Stimulated activated CD8-positive, alpha-beta memory T cell treated with anti-CD3 and anti-CD28 coated beads, Interleukin-15, amount 100 ng/mL, for 48 hours (primary cell): ENCODE measurements at places on chromosomes 4 and X.

- no peak for DNase-seq
Measured at GRCh38 chr4:78634011-78634664, 82.6 kb downstream of the ANXA3 start.

DNA sequence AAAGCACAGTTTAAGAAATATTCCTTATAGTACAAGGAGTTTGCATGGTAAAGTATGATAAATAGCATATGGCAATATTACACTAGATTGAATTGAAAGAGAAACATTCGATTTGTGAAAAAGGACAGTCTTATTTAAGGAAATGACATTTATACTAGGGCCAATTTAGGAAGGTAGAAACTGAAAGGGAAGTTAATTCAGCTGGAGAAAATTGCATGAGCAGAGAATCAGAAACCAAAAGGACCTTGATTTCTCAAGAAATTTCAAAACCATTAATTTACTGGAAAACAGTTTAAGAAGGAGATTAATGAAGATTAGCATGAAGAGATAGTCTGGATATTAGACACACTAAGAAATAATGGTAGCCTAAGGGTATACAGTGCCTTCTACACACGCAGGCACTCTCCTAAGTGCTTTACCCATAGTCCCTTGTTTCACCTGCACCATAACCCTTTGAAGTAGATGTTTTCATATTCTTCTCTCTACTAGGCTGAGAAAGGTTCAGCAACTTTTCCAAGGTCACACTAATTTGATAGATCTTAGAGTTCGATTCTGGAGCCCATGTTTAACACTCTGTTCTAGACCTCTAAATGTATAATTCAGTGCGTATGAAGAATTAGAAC, 259.1 kb upstream of the SLIT2 start:
- no peak for DNase-seq

DNA sequence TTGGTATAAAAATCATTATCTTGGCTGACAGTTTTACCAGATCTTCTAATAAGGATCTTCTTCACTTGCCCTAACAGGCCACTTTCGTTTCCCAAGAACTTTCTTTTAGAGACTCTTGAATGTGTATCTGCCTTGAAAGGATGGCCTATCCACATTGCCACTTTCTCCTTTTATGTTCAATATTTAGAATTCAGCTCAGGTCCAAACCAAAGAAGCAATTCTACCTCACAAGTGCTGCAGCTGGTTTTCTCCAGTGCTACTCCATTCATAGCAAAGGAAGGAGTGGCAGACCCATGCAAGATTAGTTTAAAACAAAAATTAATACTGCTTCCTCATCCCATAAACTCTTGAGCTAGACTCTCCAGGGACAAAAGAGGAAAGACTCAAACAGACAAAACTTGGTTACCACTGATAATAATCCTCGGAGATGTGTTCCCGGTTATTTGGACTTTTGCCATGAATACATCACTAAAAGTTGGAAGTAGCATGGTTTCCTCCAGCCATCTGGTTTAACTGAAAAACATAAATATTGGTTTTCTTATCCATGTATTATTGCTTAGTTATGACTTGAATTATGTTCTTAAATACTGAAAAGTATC, 401.8 kb downstream of the PABPC4L start:
- no peak for DNase-seq

DNA sequence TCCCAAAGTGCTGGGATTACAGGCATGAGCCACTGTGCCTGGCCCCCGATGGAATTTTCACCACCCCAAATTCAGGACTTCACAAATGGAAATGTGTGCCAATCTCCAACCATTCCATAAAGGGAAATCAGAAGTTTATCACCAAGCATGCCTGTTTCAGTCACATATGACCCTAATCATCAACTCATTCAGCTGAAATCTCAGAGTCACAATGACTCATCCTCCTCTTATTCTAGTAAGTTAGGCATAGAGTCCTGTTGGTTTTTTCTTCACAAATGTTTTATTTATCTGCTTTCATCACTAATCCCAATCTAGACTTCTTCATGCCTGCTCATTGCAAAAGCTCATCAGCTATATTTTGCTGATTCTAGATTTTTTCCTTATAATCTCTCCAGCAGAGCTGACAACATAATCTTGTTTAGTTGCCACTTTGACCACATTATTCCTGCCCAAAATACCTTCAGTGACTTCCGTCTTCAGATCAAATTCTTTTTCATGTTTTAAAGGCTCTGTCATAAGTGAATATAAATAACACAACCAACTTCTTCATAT, 83.3 kb downstream of the SLC7A11 start:
- no peak for DNase-seq

GRCh38 chr4:141413366-141413765, 192.7 kb downstream of the ZNF330 start:
- no peak for DNase-seq

GRCh38 chr4:148311526-148311925, 130.7 kb downstream of the NR3C2 start:
- no peak for DNase-seq

DNA sequence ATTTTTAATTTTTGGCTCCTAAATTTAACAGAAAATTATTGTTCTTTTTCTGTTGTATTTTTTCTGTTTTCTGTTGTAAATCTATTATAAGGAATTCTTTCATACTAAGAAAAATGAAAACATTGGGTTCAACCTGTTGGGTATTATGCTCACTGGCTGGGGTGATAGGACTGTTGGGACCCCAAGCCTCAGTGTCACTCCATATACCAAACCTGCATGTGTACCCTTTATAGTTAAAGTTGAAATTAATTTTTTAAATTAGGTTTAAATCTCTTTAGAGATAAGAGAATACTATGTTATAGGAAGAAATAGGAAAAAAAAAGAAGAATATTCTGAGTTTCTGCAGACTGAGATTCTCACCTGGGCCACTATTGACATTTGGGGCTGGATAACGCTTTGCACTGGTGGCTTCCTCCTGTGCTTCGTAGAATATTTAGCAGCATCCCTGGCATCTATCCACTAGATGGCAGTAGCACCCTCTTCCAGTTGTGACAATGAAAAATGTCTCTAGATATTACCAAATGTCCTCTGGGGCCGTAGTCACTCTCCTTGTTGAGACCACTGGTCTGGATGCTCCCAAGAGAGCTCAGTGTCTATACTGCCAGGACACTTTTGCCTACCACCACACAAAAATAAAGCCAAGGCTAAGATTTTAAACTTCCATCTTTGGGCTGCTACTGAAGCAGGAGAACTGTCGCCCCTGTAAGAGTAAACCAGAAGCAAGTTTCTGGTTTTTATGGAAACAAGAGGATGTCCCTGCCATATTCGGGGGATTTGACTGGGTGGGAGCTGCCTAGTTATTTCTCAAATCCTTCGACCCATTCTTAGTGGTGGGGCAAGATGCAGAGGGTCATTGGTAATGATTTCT, 22.4 kb upstream of the CLTRN start:
- DNase-seq = no peak

- DNase-seq = no peak
Measured at GRCh38 chr4:113657586-113658233, 103.8 kb downstream of the CAMK2D start.

DNA sequence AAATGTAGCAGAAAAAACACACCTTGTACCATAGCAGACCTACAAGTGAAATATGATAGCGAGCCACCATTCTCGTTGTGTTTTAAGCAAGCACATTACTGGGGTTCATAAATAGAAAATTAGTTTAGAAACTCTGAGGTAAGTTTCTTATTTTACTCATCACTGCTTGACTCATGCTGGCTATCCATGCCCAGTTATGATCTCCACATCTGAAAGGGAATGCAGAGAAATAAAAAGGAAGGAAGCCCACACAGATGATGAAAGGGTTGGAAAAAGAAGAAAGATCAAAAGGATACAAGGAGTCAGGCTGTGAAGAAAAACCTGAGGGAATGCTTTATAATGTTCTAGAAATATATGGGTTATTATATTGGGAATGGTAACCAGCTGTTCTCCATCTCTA, 54.5 kb downstream of the CAMK2D start:
- DNase-seq = no peak

- no peak for DNase-seq
Measured at GRCh38 chrX:1020634-1021166, 191.7 kb downstream of the CRLF2 start.

- no peak for DNase-seq
Measured at GRCh38 chrX:40090050-40090804, 7.5 kb downstream of the BCOR start.

- DNase-seq = no peak
Measured at GRCh38 chrX:108307132-108308085, 130.8 kb downstream of the COL4A6 start.

DNA sequence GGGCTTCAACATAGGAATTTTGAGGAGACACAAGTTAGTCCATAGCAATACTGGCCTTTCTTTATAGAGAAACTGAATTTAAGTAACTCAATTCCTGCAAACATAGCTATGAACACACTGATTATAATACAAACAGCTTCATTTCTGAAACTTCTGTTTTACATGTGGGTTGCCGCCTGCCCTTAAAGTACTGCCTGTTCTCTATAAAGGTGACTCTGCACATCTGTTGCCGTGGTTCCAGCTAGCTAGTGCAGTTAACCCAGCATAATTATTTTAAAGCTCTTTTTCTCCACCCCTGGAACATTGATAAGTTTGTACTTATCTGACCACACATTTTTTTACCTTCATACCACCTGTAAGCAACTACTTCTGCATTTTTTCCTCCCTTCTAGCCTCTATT, 177.6 kb downstream of the NWD2 start:
- no peak for DNase-seq

- no peak for DNase-seq
Measured at GRCh38 chr4:121076416-121076815, 4.1 kb upstream of the NDNF start.

DNA sequence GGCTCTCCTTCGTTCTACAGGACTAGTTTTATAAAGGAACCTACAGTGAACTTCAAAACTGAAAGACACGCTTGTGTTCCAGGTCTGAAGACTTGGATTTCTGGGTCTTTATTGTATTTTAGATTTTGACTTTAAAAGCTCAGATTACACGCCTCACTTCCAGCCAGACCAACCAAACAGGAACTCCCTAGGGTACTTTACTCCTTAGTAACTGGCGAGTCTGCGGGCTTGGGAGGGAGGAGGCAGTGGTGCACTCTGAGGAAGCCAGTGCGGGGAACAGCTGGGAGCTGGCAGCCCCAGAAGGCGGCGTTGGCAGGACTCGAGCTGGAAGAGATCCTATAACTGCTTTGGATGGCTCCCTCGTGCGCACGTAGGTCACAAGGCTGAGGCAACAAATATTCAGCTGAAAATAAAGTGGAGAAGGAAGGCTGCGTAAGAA, 391 bp upstream of the PHKA1 start:
- no peak for DNase-seq

- DNase-seq = no peak
Measured at GRCh38 chrX:87755493-87755892, 237.9 kb downstream of the KLHL4 start.

DNA sequence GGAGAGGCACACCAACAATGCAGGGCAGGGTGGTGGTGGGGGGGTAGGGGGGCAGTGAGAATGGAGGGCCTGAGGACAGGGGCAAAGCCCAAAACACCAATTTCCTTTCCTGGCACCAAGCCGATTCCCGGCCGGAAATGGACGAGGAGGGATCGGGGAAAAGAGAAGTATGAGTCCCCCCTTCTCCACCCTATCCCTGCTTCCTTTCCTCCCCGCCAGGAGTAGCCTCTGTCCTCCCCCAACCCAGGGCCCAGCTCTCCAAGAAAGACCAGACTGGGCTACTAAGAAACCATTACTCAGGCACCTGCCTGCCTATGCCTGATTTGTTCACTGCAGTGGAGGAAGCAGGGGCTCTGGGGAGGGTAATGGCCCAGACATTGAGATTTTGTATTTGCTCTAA, 402 bp downstream of the CCDC120 start:
- DNase-seq = no peak

DNA sequence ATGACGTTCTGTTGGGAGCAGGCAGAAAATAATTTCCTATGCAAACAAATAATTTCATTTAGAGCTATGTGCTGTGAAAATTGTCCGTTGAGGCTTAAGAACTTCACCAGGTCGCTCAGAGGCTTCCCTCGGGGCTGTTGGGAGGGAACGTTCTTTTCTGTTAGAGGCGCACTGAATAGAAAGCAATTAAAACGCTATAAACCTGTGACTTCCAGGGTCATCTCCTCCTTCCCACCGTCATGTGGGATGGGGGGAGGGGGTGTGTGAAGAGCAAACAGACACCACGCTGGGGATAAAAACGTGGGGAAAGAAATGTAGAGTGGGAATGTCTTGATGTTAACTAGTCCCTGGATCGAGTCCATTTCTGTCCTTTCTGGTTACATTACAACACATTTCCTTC, 35.2 kb upstream of the ZNF518B start:
- no peak for DNase-seq

DNA sequence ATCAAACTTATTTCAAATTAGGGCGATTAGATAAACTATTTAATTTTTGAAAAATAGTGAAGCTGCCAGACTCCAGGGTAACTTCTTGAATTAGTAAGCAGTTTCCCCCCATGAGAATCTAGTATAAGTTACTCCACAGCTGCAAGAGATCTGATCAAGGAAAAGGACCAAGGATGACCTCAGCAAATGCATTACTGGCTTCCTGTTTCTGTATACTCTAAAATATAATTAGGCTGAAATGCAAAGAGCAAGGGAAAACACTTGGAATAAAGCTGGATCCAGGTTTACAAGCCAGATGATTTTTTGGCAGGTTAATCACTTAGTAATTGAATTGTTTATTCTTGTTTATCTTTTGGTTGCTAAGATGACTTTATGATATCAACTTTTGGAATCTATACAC, 13.4 kb upstream of the P2RY10 start:
- no peak for DNase-seq

DNA sequence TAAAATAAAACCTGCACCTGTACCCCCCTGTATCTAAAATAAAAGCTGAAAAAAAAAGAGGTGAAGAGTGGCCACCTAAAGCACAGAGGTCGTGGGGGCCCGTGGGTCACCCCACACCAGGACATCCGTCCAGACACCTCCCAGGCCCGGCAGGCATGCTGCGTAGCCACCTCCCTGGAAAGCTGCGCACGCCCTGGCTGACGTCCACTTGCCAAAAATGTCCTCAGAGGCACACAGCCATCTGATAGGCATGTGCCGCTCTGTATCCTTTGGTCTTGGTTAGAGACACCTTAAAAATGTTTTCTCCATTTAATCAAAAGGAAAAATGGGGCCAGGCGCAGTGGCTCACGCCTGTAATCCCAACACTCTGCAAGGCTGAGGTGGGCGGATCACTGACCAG, 17.7 kb downstream of the FAM53A start:
- DNase-seq = no peak

GRCh38 chr4:71765350-71765749, 18.5 kb downstream of the GC start:
- no peak for DNase-seq

- no peak for DNase-seq
Measured at GRCh38 chr4:16026160-16026761, 57.6 kb downstream of the PROM1 start.

GRCh38 chrX:105116486-105116885, 104.0 kb downstream of the TEX13A start:
- DNase-seq = no peak

DNA sequence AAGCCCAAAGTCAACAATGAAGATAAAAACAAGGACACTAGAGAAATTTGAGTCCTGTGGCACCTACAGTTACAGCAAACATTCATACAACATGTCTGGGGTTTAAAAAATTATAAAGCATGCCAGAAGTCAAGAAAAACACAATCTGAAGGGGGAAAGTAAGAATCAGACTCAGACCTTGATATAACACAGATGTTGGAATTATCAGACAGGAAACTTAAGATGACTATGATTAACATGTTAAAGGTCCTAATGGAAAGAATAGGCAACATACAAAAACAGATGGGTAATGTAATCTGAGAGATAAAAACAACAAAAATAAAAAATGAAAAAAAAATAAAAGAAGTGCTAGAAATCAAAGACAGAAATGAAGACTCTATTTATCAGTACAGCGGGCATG, 446.5 kb downstream of the SPRY1 start:
- no peak for DNase-seq
